ENCODE measurements at places on chromosomes 2 and 18.

DNA sequence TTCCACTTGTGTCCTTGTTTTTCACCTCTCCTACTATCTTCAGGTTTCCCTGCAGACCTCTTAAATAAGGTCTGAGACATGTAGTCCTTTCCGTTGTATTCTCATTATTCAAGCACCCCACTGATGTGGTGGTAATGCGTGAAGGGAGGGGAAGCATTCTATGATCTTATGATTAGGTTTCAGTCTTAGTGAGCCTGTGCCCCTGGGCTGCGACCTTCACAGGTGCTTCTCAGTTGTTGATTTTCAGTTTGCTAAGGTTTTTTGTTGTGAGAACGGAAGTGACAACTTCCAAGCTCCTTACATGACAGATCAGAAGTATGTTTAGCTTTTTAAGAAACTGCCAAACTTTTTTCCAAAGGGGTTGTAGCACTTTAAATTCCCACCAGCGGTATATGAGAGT, 41.3 kb downstream of the VPS54 start:
- DNase-seq, result no peak

- no peak for DNase-seq
Measured at GRCh38 chr2:70691497-70692140, 76.4 kb downstream of the ADD2 start.

- DNase-seq, result no peak
Measured at GRCh38 chr2:150234787-150235446, 252.6 kb downstream of the RND3 start.

GRCh38 chr18:50104421-50104820, 90.5 kb downstream of the MYO5B start:
- no peak for DNase-seq

DNA sequence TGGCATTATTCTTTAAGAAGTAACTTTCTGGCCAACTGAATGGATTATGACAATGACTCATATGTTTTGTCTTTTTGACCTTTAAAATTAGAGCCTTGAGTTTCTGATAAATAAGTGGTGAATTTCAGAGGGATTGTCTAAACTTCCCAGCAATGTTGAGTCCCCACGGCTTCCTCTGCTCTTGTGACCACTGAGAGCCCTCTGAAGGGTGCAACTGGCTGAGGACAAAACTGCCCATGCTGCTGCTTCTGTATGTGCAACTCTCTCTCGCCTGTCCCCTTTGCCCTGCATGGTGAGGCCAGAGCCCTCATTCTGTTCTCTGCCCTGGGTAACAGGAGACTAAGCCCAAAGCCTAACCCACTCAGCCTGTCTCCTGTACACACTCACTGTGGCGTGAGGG, 52.7 kb upstream of the SLC14A1 start:
- DNase-seq, result no peak

- DNase-seq, result no peak
Measured at GRCh38 chr18:36867056-36867455, 38.1 kb downstream of the KIAA1328 start.

GRCh38 chr2:224650815-224651439, 65.2 kb downstream of the CCDC195 start:
- DNase-seq, result no peak

DNA sequence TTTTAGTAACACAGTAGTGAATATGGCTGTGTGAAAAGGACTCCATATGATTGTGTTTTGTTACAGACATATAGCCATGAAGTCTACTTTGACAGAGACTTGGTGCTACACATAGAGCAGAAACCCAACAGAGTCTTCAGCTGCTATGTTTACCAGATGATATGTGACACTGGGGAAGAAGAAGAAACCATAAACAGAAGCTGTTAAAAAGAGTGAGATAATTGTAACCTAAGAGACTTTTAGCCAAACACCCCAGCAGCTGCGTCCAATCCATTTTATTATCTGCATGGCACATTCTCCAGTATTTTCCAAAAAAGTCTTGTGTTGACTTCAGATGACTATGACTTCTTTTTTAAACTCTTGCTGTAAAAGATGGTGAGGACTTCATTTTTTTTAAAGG, 41.4 kb upstream of the CYBRD1 start:
- DNase-seq, result no peak

GRCh38 chr18:8667846-8668245, 37.5 kb upstream of the MTCL1 start:
- no peak for DNase-seq
